ENCODE measurements at places on chromosomes 2 and 18. TPM values are rescaled to one million over a fixed set of nuclear protein-coding genes. Genes with fewer than 3 reads are reported as not detected.

DNA sequence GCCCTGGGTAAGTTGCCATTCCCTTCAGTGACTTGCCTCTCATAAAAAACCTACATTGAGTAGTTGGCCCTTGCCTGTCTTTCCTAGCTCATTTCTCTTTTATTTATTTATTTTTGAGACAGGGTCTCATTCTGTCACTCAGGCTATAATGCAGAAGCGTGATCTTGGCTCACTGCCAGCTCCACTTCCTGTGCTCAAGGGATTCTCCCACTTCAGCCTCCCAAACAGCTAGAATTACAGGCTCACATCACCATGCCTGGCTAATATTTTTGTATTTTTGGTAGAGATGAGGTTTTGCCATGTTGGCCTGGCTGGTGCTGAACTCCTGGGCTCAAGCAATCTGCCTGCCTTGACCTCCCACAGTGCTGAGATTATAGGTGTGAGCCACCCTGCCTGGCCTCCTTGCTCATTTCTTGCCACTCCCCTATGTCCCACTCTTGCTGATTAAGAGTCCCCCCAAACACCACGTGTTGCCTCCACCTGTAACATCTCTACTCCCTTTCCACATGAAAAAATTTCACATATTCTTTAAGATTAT, 12.6 kb downstream of the EVA1A start:
- no peak for DNase-seq

DNA sequence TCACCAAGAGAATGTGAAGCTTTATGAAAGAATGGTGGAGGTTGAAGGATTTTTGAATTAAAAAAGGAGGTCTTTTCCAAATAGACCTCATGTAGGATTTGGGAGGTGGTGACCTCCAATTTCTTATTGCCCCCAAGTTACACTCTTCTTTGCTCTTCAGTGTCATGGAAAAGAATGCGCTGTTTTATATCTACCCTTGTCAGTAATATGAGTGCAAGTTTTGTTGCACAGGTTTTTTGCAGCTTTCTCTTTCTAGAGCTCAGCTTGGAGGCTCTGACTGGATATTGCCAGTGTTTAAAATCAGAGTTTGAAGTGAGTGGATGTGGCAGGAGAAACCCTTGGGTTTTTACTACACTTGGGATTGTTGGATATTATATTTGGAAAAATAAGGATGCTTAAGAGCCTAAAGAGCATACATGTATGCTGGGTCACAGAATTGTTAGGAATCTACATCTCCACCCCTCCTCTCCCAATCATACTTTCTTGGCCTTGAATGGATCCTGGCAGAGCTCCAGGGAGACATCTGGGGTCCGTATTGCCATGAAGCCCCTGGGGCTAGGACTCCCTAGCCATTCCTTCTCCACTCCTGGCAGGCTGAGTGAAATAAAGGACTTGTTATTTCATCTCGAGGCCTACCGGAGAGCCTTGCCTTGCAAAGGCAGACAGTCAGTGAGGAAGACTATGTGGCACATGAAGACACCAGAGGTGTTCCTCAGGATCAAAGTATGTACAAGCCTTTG, 43.8 kb downstream of the APOB start:
- peak; percentile 14 for DNase-seq

- no peak for DNase-seq
Observed at GRCh38 chr2:54065411-54065810, 50.0 kb upstream of the ACYP2 start.

GRCh38 chr18:80070825-80071224, 36.6 kb downstream of the RBFA start:
- no peak for DNase-seq

- no peak for DNase-seq
Observed at GRCh38 chr2:155905657-155906056, 426.9 kb downstream of the NR4A2 start.

- DNase-seq = peak; percentile 18
Observed at GRCh38 chr2:66301022-66301766, 133.7 kb upstream of the MEIS1 start.

- no peak for DNase-seq
Observed at GRCh38 chr2:102313025-102313424, 1.7 kb downstream of the IL1RL1 start.

- DNase-seq = no peak
Observed at GRCh38 chr18:37741032-37741623, 175.5 kb upstream of the CELF4 start.

Gene LTBP1
- polyA plus RNA-seq = 22.9 TPM
